ENCODE measurements at places on chromosomes 5 and 9.

DNA sequence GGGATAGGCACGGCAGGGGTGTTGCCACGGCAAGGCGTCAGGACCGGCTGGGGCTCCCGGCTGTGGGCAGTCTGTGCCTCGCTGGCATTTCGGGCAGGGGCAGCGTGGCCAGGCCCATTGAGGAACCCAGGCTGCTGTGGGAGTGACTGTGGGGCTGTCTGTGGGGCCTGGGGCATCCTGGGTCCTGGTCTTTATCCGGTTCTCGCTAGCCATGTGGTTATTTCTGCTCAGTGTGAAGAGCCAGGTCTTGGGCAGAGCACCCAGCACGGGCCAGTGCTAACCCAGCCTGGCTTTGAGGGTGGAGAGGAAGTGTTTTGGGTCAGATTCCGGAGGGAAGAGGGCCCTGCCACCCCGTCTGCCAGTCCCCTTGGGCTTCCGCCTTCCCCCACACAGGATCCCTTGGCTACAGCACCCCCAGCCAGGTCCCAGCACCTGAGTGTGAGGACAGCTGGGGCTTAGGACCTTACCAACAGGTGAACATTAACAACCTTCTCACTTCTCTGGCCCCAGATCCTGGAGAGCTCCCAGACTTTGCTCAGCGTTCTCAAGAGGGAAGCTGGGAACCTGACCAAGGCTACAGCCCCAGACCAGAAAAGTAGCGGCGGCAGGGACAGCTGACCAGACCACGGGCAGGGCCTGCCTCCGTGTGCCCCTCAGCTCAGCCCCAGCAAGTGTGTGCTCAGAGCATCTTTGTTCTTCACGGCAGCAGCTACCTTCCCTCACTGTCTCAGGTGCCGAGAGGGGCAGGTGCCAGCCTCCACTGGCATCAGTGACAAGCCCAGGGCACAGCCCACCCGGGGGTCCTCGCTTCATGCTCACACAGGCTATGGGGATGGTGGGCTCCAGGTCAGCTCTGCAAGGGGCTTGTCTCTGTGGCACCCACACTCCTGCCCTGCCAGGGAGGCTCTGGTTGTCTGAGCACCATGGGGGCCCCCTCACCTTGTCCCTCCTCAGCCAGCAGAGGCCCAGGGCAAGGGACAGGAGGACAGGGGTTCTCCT, 1.1 kb downstream of the SSNA1 start:
- DNase-seq = no peak

- DNase-seq = no peak
Measured at GRCh38 chr9:136544964-136545691, 720 bp downstream of the NOTCH1 start.

- no peak for DNase-seq
Measured at GRCh38 chr9:3277200-3277599, 248.6 kb downstream of the RFX3 start.

DNA sequence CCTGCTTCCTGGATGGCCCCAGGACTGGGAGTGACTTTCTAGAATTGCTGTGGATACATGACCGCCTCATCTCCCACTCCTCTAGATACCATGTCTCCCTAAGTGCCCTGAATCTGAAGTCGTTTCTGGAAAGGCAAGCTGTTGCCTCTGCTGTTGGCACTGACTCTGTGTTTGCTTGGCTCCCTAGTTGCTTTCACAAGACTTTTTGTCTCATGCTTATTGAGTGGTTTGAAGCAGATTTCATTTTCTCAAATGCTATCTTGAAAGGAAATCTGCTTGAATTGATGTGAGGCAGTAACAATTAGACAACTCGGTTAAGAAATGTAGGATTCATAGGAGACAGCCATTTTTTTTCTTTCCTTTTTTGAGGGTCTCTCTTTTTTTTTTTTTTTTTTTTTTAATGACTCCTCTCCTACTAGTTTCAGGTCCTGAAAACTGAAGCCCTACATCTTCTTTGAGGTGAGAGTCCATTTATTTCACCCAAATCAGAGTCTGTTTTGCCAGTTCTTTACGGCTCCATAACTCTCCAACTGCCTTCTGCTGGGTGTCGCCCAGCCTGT, 65.9 kb downstream of the PRDM6 start:
- DNase-seq = no peak

DNA sequence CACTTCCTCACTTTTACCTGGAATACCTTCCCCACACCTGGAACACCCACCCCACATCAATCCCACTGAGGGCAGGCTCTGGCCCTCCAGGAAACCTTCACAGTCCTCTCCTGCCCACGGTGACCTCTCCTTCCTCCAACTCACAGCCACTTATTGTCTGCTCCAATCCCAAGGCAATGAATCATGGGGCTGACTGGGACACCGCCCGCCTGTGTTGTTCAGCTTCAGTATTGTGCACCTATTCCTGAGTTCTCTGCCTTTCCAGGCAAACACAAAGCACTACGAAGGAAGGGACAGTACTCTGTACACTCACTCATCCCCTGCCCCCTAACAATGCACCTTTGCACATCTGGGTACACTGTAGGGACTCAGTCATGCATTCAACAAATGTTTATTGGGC, 7.3 kb downstream of the PCDH1 start:
- DNase-seq = no peak
